ENCODE measurements at places on chromosomes 2 and 18.

- no peak for DNase-seq
Observed at GRCh38 chr2:240934701-240935102, 28.6 kb downstream of the CROCC2 start.

DNA sequence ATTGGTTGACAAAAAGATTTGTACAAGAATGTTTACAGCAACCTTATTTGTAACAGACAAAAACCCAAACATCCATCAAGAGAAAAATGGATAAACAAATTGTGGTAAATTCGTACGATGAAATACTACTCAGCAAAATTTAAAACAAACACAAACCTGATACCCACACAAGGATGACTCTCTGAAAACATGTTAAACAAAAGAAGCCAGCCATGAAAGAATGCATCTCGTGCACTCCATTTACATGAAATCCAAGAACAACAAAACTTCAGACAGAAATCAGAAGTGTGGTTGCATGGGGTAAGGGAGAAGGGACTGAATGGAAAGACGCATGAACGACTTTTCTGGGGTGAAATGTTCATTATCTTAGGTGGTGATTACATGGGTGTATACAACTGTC, 93.4 kb downstream of the SLC25A12 start:
- no peak for DNase-seq

- no peak for DNase-seq
Observed at GRCh38 chr2:238381341-238382115, 45.2 kb upstream of the ASB1 start.

GRCh38 chr2:176747928-176748327, 464.7 kb upstream of the HNRNPA3 start:
- peak; percentile 8 for DNase-seq

DNA sequence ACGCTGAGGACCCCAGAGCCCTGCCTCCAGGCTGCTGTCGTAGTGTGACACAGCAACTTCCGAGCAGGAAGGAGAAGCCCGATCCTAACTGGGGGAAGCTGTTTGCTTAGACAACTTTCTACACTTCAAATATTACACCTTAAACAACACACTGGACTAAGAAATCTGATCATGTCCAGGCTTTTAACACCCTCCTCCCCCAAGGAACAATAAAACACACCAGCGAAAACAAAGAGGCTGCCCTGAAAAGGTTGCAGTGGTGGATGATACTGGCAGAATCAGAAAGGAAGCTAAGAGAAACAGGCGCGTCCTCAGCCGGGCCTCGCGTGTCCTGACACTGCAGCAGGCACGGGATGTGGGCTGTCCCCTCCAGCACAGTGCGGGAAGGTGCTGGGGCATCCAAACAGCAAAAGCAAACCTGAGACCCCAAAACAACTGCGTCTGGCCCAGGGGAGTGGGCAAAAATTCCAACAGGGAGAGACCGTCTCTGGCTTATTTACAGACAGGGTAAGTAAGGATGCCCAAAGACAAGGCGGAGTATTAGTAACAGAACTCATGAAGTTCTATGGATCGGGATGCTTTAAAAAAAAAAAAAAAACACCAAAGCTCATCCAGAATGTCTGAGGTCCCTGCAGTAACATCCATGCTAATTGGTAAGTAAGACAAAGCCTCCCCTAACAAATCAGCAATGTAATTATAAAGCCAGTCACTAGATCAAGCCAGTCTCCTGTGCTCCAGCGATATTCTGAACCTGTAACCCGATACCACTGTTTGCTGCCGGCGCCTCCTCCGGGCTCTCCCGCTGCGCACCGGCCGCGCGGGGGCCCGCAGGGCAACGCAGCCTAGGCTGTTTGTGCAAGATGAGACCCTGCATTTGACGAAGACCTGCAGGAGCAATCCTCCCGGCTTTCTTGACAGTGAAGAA, 9.0 kb downstream of the SERTAD2 start:
- peak; percentile 80 for DNase-seq

GRCh38 chr2:154194909-154195643, 323.4 kb downstream of the GALNT13 start:
- DNase-seq: peak; percentile 36

- no peak for DNase-seq
Observed at GRCh38 chr2:203869223-203870042, 1.9 kb downstream of the CTLA4 start.

GRCh38 chr18:73924836-73925235, 222.8 kb downstream of the FBXO15 start:
- DNase-seq: no peak

- DNase-seq: no peak
Observed at GRCh38 chr2:131577812-131578211, 50.1 kb downstream of the CCDC74A start.

DNA sequence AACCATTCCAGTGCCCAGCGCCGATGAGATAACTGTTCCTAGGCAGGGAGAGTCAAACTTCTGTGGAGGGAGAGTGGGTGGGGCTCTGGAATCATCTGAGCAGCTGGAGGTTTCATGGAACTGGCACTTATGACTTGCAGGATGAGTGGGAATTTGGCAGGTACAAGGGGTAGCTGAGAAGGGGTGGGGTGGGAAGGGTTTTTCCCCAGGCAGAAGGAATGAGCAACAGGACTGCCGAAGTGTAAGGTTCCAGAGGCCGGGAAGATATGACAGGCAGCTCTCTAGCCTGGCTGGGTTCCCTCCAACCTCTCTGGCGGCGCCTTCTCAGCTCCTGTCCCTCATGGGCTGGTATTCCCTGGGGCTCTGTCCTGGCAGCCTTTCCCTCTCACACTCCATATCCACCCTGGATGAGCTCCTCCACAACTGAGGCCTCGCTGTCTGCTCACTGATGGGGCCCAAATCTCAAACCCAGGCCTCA, 2.5 kb upstream of the TET3 start:
- DNase-seq: peak; percentile 21

GRCh38 chr18:55588870-55589595, 1.0 kb upstream of the TCF4 start:
- DNase-seq: peak; percentile 1

- no peak for DNase-seq
Observed at GRCh38 chr18:2998644-2999043, 14.3 kb downstream of the LPIN2 start.

DNA sequence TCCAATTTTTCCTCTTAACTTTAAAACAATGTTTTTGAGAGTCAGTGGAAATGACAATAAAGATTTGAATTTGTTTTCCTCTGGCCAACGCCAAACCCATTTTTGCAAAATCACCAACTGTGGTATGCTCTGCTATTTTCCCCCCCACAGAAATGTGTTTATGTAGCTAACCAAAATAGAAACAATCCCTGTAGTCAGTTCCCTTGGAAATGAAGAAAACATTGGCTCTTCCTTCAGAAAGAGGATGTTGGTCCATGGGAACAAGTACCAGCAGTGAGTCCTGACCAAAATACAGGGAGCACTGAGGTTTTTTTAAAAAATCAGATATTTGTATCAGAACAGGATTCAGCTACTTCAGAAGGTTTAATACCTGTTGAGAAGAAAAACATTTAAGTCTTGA, 65.3 kb downstream of the SLC40A1 start:
- DNase-seq: no peak

DNA sequence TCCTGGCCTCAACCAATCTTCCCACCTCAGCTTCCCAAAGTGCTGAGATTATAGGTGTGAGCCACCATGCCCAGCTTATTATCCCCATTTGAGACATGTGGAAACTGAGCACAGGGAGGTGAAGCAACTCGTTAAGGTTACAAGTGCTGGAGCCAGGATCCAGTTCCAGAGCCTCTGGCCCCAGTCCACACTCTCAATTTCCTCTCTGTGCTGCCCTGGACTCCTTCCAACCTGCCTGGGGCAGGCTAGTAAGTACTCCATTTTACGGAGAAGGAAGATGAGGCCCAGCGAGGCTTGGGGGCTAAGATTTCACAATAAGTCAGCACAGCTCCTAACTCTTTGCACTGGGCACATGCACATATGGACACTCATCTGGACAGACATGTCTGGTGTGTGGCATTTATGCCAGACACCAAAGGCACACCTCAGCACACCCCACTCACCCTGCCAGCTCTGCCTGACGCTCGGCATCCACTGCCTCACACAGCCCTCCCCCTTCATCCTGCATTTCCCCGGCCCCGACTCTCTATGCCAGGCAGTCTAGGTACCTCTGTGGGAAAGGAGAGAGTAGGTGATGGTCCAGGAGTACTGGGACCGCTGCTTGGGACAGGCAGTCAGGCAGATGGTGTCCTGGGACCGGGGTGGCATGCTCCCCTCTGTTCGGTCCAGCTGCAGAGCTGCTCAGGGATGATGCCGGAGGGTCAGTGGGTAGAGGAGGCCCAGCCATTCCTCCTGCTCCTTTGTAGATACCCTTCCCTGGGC, 20.5 kb downstream of the CFAP65 start:
- DNase-seq: no peak

DNA sequence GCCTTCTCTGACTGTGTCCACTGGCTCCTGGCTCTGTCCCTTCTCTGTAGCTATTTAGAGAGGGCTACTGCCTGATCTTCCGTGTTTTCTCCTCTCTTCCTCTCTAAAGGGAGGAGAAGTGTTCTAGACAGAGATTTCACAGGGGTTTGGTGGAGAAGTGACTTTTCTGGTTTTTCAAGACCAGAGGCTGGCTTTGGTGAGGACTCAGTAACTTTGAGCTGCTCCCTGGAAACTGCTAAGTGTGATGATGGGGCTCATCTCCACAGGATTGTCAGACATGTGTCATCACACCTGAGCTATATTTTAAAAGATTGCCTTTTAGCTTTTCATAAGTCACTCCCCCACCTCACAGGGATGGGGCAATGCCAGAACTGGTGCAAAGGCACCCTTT, 6.2 kb downstream of the MAL start:
- DNase-seq: no peak

GRCh38 chr2:138032334-138032733, 68.1 kb downstream of the HNMT start:
- no peak for DNase-seq

- no peak for DNase-seq
Observed at GRCh38 chr2:161870401-161870930, 203.5 kb downstream of the DPP4 start.

DNA sequence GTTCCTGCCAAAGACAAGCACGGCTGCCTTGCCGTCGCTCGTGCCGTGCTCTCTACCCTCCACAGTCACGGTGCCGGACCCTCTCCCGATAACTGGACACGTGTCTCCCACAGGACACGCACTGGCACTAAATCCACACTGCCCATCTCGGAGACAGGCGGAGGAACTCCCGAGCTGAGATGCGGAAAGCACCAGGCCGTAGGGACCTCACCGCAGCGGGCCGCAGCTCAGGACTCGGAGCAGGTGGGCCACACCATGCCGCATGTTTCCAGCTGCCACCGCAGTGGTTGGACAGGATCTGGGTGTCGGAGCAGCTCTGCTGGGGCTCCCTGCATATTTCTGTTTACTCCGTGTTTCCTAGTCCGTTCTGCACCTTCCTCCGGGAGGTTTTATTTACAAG, 127.2 kb downstream of the TPO start:
- no peak for DNase-seq

DNA sequence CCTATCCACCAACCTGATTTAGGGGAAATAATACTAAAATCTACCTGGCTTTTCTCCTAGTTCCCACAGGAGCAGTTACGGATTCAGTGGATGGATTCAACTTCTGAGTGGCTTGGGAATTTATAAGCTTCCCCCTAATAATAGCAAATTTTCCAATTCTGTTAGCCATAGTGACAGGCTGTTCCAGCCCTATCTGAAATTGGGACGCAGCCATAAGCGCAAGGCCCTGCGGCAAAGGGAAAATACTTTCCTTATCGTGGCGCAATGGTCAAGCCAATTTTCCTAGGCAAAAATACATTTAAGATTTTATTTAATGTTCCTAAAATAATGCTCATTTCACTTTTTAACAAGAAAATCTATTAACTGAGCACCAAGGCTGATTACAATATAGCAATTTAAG, 49.7 kb downstream of the CDH2 start:
- DNase-seq: no peak

DNA sequence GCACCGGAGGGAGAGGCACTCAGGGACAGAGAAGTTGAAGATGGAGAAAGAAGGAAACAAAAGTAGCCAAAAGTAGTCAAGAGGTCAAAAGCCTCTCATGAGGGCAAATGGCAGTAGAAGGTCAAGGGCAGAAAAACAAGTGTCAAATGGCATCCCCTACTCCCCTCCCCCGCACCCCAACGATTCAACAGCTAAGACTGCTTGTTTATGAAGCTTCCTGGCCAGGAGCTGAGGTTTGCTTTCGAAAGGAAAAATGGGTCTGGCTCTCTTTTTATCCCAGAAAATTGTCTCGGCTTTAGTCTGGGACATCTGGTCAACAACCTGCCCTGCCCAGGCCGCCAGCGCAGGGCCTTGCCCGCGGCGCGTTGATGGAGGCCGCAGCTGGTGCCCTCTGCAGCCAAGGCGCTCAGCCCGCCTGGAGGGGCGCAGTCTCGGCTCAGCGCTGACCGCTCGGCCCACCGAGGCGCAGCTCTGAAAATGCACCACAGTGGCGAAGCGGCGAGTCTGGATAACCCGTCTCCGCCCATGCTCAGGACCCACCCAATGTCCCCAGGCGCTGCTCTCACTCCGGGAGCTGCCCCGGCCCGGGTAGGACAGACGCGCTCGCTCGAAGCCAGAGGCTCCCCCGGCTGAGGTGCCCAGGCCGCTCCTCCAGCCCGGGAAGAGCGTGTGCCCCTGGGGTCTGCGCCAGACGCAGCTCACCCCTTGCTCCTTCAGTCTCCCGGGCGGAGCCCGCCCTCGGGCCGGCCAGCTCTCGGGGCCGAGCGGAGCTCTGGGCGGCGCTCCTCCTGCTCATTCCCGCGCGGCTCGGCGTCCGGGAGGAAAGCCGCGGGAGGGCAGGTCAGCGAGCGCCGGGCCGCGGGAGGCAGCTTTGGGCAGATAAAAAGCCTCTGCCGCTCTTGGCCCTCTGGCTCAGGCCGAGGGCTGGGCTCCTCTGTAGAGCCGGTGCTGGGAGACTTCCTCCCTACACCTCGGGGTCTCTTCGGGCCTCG, 1.8 kb upstream of the TBR1 start:
- peak; percentile 30 for DNase-seq

GRCh38 chr18:44579745-44580144, 100.9 kb upstream of the SETBP1 start:
- DNase-seq: no peak

DNA sequence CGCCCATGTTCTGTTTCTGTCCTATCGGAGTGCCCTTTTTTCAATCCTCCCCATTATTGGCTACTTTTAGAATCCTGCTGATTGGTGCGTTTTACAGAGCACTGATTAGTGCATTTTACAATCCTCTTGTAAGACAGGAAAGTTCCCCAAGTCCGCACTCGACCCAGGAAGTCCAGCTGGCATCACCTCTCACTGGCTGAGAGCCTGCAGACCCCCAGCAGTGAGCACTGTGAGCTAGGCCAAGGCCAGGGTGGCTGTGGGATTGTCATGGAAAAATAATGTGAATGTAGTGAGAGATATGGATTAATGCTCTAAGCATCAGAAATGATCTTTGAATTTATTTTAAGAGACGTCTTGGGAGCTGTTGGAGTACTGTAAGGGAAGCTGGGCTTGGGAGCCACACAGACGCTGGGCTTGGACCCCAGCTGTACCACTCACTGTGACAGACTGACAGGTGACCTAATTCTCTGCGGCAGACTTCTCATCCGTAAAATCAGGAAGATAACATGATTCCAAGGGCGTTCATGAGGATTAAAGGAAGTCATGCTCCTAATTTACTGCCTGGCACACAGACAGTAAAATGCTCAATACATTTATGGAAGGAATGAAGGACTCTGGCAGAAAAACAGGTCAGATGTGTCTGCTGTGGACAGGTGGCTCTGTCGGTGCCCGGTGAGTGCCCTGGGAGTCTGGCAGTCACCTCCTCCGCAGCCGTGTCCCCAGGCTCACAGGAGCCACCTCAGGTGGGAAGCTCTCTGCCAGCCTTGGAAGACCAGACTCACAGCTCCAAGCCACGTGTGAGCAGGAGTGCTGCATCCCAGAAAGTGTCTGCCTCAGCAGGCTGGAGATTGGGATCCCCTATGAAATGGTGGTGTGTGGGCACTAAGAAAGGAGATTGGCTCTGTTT, 105.5 kb downstream of the FAM168B start:
- DNase-seq: no peak

GRCh38 chr2:5164776-5165525, 527.2 kb upstream of the SOX11 start:
- peak; percentile 88 for DNase-seq
